NCI-H187 (cell line): ENCODE measurements at places on chromosomes 1 and 21.

GRCh38 chr21:44734026-44734745, 22.8 kb upstream of the TSPEAR start:
- no peak for DNase-seq

GRCh38 chr1:112251766-112252506, 144.1 kb upstream of the CTTNBP2NL start:
- DNase-seq, result no peak

DNA sequence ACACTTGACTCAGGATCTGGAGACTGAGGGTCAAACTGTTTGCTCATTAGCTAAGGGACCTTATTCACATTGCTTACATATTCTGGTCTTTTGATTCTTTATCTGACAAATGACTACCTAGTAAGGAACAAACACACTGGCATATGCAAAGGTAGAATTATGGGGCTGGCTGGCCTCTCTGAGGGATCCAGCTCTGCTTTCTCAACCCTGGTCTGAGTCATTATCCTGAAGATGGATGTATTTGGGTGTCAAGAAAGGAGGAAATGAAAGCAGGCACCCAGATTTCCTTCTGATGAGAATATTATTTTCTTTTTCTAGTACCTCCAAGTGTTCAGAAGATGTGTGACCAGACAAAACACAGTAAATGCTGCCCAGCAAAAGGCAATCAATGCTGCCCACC, 6.0 kb downstream of the SMCP start:
- DNase-seq, result no peak

- no peak for DNase-seq
Measured at GRCh38 chr1:223678841-223679240, 13.3 kb upstream of the CAPN8 start.

DNA sequence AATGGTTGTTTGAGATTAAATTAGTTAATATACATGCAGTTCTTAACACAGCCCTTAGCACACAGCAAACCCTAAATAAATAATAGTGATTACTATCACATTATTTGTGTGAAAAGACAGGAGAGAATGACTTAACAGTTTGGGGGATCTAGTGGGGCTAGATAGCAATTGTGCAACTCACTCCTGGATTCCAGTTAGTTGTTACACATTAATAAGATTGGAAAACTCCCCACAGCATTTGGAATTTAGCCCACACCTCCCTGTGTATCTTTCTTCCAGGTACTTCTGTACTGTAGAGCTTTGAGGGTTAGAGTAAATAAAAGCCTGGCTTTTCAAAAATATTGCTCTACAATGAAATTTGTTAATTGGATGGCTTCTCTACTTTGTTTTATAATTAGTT, 93.2 kb downstream of the KCTD3 start:
- DNase-seq, result no peak

DNA sequence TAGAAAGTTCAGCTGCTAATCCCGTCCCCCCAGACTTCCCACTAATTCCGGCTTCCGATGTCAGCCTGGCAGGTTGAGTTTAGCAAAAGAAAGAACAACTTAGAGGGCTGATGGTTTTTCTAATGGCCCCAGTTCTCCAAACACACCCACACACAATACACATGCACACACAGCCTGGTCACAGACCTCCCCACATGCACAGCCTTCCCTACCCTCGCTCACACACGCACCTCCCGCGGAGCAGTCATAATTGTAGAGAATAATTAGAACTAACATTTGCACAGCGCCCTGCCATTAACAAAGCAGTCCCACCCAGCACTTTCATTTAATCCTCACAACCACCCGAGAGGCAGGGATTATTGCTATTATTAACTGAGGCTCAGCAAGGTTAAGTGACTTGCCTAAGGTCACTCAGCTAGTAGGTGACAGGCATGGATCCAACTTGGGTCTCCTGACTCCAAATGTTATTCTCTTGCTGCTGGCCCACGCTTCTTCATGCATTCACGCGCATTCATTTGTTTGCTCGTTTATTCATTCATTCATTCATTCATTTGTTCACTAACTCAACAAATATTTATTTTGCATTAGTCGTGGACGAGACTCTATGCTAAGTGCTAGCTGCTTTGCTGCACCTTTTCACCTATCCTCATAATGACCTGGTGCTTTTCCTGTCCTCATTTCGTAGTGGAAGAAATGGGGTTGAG, 274.9 kb downstream of the FOXD2 start:
- DNase-seq, result no peak

- no peak for DNase-seq
Measured at GRCh38 chr1:226884966-226885820, 14.8 kb downstream of the PSEN2 start.

- DNase-seq, result no peak
Measured at GRCh38 chr1:41122148-41122547, 100.6 kb upstream of the SLFNL1 start.

GRCh38 chr1:58896246-58897183, 112.7 kb upstream of the JUN start:
- no peak for DNase-seq

DNA sequence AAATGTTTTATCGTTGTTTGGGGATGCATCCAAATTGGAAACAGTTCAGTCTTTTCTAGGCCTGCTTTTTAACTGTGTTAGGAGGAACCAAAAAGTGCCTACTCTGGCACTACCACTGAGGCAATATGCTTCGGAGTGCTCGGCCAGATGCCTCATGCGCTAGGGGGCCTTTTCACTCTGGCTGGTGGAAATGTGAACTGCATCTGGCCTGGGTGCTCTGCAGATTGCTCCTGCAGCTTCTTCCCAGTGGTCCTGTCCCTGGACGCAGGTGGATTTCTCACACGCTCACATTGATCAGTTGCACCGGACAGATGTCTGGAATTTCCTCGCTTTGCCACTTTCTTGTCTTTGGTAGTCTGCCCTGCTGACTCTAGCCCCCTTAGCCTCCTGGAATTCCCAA, 330.2 kb upstream of the FMN2 start:
- no peak for DNase-seq

- no peak for DNase-seq
Measured at GRCh38 chr1:169113613-169114119, 7.2 kb downstream of the ATP1B1 start.

DNA sequence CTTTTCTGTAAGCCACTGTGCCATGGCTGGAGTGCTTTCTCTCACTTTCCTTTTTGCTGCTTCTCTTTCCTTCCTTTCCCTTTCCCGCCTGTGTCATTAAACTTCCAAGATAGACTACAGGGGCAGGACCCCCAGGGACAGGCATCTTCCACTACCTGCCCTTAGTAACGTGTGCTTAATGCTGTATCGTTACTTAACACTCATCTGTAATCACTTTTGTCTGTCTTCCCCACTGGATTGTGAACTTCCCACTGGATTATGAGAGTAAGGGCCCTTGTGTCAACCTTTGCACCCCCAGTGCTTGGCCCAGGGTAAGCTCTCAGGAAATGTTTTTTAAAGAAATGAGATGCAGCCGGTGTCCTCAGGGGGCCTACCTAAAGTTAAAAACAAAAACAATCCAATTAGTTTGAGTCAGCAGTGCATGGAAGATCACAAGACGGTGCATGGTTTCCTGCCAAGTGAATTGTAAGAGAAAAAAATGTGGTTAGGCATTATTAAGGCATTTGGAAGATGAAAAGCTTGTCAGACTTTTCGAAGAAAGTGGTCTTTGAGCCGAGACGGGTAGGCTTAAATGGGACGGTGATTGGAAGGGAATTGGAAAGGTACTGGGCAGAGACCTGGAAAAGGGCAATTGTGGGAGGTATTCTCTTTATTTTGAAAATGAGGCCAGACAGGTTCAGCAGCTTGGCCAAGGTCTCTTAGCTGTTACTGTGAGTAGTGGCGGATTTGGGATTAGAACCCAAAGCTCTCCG, 958 bp downstream of the LYPLAL1 start:
- no peak for DNase-seq

- DNase-seq, result no peak
Measured at GRCh38 chr1:40379785-40380452, 6.4 kb downstream of the SMAP2 start.

DNA sequence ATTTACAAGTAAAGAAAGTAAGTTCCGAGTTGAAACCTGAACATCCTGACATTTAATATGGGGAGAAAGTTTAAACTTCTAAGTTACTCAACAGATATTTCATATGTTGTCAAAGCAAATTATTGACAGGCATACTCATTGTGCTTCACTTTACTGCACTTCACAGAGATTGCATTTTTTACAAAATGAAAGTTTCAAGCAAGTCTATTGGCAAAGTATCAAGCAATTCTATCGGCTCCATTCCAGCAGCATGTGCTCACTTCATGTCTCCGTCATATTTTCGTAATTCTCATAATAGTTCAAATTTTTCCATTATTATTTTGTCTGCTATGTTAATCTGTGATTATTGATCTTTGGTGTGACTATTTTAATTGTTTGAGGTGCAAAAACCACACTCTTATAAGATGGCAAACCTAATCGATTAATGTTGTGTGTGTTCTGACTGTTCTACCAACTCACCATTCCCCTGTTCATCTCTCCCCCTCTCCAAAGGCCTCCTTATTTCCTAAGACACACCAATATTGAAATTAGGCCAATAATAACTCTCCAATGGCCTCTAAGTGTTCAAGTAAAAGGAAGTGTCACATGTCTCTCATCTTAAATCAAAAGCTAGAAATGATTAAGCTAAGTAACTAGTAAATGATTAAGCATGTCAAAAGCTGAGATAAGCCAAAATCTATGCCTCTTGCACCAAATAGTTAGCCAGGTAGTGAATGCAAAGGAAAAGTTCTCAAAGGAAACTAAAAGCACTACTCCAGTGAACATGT, 68.2 kb upstream of the BCL9 start:
- DNase-seq, result no peak

DNA sequence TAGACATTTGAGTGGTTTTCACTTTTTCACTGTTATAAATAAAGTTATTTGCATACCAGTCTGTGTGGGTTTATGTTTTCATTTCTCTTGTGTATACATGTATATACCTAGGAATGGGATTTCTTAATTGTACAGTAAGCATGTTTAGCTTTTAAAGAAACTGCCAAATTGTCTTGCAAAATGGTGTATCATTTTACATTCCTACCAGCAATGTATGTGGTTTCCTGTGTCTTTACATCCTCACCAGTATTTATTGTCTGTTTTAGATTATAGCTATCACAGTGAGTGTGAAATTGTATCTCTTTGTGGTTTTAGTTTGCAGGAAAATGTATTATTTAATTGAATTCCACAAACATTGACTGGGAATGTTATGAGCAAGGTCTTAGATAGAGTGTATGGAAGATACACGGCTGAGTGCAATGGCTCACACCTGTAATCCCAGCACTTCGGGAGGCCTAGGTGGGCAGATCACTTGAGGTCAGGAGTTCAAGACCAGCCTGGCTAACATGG, 57.3 kb downstream of the MACF1 start:
- no peak for DNase-seq

GRCh38 chr1:15427280-15427666, 11.0 kb upstream of the CTRC start:
- no peak for DNase-seq

DNA sequence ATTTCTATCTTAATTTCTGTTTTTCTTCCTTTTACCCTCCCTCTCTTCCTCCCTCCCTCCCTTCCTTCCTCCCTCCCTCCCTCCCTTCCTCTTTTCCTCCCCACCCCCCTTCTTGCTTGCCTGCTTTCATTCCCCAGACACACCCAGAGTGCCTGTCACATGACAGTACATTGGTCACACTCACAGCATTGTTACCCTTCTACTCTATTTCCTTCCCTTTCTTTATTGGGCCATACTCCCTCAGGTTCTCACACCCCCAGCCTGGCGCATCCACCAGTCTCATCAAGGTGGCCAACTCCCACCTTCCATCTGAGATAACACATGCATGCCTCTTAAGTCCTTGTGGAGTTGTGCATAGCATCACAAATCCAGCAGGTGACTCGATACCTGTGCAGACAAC, 10.9 kb downstream of the TMPRSS3 start:
- no peak for DNase-seq

- DNase-seq, result peak; percentile 18
Measured at GRCh38 chr1:151715726-151716404, 738 bp downstream of the CELF3 start.

- no peak for DNase-seq
Measured at GRCh38 chr1:53408013-53408754, 51.0 kb upstream of the DMRTB1 start.

GRCh38 chr21:35222541-35222941, 173.4 kb upstream of the RUNX1 start:
- no peak for DNase-seq

GRCh38 chr1:191892716-191893115, 265.5 kb upstream of the RGS18 start:
- no peak for DNase-seq

DNA sequence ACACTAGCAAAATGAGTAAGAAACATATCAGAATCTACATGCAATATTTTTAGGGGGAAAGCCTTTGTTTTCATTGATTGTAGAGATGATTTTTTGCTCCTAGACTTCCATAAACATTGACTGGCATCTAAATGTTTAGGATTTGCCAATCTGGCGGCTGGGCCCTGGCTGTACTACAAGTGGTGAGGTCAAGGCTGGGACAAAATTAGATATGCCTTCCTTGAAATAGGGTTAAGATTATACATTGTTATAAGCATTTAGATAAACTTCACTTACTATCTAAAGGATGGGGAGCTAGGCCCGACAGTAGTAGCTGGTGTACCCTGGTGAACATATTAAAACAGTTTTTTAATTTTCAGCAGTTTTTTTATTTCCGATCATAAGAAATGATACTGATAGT, 5.2 kb downstream of the NFIA start:
- no peak for DNase-seq

- DNase-seq, result no peak
Measured at GRCh38 chr1:160753594-160753993, 14.5 kb downstream of the SLAMF7 start.

GRCh38 chr1:30665216-30666010, 58.0 kb downstream of the MATN1 start:
- DNase-seq, result no peak

DNA sequence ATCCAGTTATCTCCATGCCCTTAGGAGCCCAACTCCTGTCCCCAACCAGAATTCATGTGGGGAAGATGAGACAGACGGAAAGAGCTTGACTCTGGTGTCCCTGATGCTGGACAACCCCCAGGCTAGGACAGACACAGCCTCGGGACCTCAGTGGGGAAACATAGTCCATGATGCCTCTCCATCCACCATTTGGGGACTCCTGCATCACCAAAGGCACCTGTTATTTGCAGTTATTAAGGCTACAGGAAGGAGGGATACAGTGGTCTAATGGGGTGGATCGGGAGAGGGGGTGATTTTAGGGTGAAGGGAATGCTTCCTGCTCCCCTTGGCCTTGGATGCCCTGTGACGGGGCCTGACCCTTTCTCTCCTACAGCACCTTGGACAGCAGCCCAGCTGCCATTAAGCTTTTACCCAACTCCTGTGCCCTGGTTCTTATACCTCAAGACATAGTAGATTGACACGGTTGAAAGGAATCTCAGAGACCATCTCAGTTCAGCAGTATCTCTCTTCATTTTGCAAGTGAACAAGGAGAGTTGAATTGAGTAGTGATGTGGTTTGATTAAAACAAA, 111.6 kb downstream of the MATN1 start:
- DNase-seq, result no peak

GRCh38 chr1:215669806-215670491, 102.8 kb downstream of the KCTD3 start:
- no peak for DNase-seq

DNA sequence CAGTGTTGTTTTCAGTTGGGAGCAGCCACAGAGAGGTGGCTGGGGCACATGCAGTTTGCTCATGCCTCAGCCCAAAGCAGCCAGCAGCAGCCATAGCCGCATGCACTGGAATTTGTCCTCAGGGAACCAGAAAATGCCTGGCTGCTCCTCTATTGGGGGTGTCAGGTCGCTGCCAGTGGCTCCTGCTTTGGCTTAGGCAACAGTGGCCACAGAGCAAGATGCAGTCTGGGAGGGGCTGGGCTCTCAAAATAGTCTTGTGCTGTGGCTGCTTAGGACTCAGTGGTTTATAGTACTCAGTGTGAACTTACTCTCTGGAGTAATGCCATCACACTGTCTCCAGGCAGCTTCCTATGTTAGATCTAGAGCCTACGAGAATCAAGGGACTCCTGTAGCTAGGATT, 25.0 kb downstream of the CD55 start:
- no peak for DNase-seq
